ENCODE measurements at places on chromosomes 6 and 20. TPM values are rescaled to one million over a fixed set of nuclear protein-coding genes. Genes with fewer than 3 reads are reported as not detected.

Gene CST4
- not detected for total RNA-seq

Gene C6orf58
- total RNA-seq = not detected

Gene APOBEC2
- not detected for total RNA-seq

Gene HDDC2
- total RNA-seq = 131 TPM

- H3K27me3 ChIP-seq = peaks cover 3% of the 10 kb centered on the region
- DNase-seq = no peak
- peak overlapping the region; percentile 36 for H3K27ac ChIP-seq
- peaks cover 39% of the 10 kb centered on the region for H3K4me1 ChIP-seq
Observed at GRCh38 chr6:31268369-31268765, 3.5 kb downstream of the HLA-C start.

GRCh38 chr20:19212821-19213502 is 520 bp downstream of the SLC24A3 start:
- DNase-seq = peak; percentile 43
- H3K36me3 ChIP-seq = no peaks in the 10 kb centered on the region
- H3K4me3 ChIP-seq = no peak overlapping the region
- peaks cover 54% of the 10 kb centered on the region for H3K27me3 ChIP-seq
- no peak overlapping the region for H3K27ac ChIP-seq

- peaks cover 9% of the 10 kb centered on the region for H3K4me1 ChIP-seq
- H3K27me3 ChIP-seq = peaks cover 8% of the 10 kb centered on the region
- H3K36me3 ChIP-seq = no peaks in the 10 kb centered on the region
- peak overlapping the region; percentile 68 for H3K4me3 ChIP-seq
- H3K27ac ChIP-seq = no peak overlapping the region
Observed at GRCh38 chr6:166657531-166657930, 30.5 kb upstream of the RPS6KA2 start.

- no peak overlapping the region for H3K27ac ChIP-seq
- DNase-seq = no peak
- H3K36me3 ChIP-seq = no peaks in the 10 kb centered on the region
Observed at GRCh38 chr6:98574984-98575383, 259.4 kb upstream of the POU3F2 start.

DNA sequence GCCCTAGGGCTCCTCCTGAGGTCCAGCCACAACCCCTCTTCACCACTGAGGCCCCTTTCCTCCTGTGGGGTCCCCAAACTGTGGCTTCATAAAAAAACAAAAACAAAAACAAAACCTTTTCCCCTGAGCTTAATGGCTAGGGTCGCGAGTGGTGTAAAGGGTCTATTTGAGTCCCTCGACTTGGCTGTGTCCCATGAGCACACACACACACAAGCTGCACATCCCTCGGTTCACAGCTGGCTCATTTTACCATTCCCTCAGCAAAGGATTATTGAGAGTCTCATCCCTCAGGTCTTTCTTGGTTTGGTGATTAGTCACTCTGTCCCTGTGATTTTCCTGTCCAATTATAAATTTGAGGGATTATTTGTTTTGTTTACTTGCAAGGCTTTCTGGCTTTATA is 206.1 kb upstream of the SASH1 start:
- no peak for DNase-seq
- H3K27ac ChIP-seq = no peak overlapping the region
- peaks cover 4% of the 10 kb centered on the region for H3K4me1 ChIP-seq
- no peaks in the 10 kb centered on the region for H3K36me3 ChIP-seq
- H3K4me3 ChIP-seq = no peak overlapping the region

GRCh38 chr20:59004763-59005522 is 2.1 kb downstream of the CTSZ start:
- H3K4me1 ChIP-seq = peaks cover 25% of the 10 kb centered on the region
- H3K27ac ChIP-seq = peak overlapping the region; percentile 90
- H3K27me3 ChIP-seq = no peaks in the 10 kb centered on the region
- DNase-seq = peak; percentile 55
- H3K36me3 ChIP-seq = peaks cover 3% of the 10 kb centered on the region

Data from activated naive CD8-positive, alpha-beta T cell treated with anti-CD3 and anti-CD28 coated beads for 36 hours (primary cell).